Activated naive CD4-positive, alpha-beta T cell treated with anti-CD3 and anti-CD28 coated beads, Interleukin-2, amount 50 U/mL, for 16 hours (primary cell): ENCODE measurements at places on chromosomes 3 and 15.

DNA sequence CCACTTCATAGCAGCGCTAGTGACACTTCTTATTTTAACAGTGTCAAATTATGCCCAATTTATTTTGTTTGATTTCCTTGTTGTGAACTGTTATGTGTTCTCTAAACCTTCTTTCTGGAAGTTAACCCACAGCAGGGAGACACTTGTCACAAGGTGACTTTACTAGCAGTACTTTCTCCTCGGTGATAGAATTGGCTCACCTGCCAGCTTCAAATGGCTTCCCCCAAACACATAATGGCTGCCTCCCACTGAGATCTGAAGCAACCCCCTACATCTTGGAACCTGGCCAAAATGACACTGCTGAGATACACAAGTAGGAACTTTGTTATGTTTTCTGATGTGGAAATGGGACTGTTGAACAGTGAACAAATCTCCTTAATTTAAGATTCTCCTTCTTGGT lies 238.8 kb upstream of the DPH6 start:
- DNase-seq: no peak

DNA sequence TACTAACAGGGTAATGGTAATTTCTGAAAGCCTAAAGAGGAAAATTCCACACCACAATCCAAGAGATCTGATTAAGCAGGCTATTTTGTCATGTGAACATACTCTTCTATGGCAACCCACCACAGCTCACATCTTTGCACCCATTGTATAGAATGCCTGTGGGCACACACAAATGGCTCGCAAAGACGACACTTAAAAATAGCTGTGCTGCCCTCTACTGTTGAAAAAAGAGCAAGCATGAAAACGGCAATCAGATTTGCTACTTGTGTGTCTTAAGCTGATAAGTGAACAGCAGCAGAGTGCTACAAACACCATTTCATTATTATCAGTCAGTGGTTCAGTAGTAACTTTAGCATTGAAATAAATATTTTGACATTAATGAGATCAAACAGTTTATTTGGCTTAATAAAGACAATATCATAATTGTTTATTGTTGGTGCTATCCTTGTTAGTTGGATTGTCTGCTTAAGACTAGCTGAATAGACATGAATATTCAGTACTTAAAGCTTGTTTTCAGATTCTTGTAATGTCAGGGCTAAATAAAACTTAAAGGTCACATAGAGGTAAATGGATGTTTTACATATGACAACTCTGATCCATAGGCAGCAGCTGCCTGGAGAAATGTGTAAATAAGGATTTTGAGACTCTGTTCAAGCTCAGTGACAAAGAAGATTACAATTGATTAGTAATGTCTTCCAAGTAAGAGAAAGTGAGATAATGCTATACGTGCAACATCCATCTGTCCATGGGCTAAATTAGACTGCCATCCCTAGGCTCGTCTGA lies 199.1 kb downstream of the LRRN1 start:
- DNase-seq: no peak

DNA sequence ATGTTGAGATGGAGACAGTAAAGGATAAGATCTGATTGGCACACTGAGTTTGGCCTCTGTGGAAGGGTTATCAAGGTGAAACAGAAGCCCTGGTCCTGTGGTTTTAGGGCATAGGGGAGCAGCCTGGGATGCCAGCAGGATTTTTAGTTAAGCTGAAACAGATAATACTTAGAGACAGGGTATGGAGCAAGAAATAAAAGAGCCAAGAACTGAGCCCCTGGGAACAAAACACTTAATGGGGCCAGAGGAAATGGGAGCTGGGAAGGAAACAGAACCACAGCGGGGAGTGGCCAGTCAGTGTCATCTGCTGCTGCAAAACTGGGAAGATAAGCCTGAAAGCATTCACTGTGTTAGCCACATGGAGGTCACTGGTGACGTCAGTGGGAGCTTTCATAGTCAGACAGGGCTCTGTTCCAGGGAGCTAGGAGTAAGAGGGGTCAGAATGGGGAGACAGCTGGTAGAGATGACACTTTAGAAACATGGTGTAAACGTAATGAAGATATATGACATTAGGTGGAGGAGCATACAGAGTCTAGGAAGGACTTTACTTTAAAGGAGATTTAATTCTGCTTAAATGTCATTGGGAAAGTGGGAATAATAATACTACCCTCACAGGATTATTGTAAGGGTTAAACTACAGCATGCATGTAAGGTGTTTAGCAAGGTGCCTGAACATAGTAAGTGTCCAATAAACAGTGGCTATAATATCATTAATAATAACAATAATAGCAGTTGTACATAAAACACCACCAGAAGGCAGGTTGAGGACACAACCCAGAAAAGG lies 172.7 kb upstream of the CTNNB1 start:
- DNase-seq: no peak

- no peak for DNase-seq
These were observed 508.0 kb upstream of the MDFIC2 start for GRCh38 chr3:70820397-70820796.

DNA sequence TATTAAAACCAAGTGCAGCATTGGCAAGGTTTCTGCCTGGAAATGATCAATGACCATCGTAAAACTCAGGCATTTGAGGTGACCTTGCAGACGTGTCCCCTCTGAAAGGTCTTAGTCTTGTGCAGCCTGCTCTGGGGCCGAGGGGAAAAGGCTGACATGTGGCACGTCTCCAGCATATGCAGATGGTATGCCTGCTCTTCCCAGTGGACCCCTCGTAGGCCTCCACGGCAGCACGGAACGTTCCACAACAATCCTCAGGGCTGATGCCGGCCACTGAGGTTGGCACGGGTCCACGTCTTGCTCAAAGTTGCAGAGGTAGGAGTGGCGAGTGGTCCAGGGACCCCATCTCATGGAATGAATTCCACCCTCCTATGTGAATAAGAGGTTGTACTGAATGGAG lies 247.5 kb upstream of the LYSMD4 start:
- no peak for DNase-seq
